ENCODE measurements at places on chromosomes 12 and 14. TPM values are rescaled to one million over a fixed set of nuclear protein-coding genes. Genes with fewer than 3 reads are reported as not detected.

DNA sequence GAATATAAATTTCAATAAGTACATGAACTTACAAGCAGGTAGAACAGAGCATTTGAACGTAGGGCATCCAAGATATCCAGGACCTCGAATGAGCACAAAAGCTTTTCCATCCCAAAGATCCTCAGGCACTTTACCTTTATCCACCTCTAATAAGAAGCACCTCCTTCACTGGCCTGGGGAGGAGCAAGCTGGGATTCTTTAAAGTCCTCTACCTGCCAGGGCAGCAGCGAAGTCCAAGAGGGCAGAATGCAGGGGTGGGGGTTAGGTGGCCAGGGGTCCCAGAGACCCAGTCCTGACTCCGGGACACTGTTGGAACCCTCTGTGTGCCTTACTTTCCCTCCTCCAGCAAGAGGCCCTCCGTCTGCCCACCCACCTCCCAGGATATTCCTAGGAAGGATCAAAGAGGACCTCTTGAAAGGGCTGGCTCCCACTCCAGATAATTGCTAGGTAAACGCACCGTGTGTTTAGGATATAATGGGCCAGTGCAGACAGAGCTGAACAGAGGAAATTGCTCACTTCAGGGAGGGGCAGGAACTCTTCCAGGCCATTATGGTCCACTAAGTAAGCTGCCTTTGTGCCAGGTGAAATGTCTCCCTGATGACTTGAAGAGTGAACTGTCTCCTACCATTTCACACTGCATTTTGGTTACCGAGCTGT, 68.1 kb downstream of the TTC9 start:
- H3K27ac ChIP-seq: no peak overlapping the region
- no peaks in the 10 kb centered on the region for H3K36me3 ChIP-seq
- H3K4me3 ChIP-seq: no peak overlapping the region
- DNase-seq: no peak

GRCh38 chr12:84842406-84843013, 70.1 kb downstream of the SLC6A15 start:
- no peak overlapping the region for H3K27ac ChIP-seq
- no peaks in the 10 kb centered on the region for H3K4me1 ChIP-seq
- H3K27me3 ChIP-seq: peaks cover 5% of the 10 kb centered on the region
- DNase-seq: no peak
- H3K4me3 ChIP-seq: no peak overlapping the region
- no peaks in the 10 kb centered on the region for H3K36me3 ChIP-seq

DNA sequence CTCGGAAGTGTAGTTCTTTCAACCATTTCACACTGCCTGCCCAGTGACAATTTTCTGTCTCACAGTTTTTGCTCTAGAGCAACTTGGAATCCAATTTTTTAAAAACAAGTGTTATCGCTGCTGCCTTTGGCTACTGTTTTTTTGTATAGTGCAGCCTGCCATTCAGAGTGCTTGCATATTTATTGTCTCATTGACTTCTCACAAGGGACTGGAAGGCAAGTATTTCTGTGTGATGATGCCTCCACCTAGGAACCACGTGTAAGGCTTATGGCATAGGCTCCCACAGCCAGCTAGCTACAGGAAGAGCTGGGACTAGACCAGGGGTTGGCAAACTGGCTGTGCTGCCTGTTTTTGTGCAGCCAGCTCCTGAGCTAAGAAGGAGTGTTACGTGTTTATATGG, 903 bp downstream of the PARPBP start:
- DNase-seq: no peak
- H3K36me3 ChIP-seq: peaks cover 2% of the 10 kb centered on the region
- peak overlapping the region; percentile 91 for H3K4me3 ChIP-seq
- H3K27me3 ChIP-seq: no peaks in the 10 kb centered on the region
- H3K27ac ChIP-seq: no peak overlapping the region

DNA sequence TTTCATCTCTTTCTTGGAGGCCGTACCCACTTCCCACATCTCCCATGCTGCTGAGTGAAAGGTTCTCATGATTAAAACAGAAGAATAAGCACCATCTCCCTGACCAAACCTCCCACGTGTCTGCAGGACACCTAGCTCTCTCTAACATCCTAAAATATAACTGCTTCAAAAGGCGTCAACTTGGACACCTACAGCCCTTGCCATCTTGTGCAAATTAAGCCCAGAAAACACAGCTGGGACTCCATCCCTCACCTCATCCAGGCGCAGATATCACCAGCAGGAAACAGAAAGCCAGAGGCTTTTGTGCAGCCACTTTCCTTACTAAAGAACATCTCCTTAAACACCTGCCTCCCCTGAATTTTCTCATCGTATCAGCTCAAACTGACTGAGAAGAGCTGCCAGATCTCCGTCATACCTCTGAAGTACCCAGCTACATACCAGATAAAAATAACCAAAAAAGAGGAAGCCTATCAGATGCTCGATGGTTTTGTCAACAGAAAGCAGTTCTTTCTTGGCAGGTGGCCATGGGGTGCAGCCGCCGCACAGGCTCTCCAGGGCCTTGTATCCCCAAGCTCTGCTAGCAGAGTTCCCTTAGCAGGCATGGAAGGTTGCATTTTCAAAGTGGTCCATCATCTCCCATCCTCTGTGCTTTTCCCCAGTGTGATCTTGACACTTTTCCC, 28.8 kb downstream of the MAP3K9 start:
- H3K4me3 ChIP-seq: no peak overlapping the region
- H3K36me3 ChIP-seq: no peaks in the 10 kb centered on the region
- DNase-seq: no peak

- H3K27ac ChIP-seq: no peak overlapping the region
- H3K4me3 ChIP-seq: no peak overlapping the region
- no peaks in the 10 kb centered on the region for H3K27me3 ChIP-seq
- peaks cover 1% of the 10 kb centered on the region for H3K36me3 ChIP-seq
- DNase-seq: no peak
Measured at GRCh38 chr12:20426191-20426590, 57.9 kb downstream of the PDE3A start.

DNA sequence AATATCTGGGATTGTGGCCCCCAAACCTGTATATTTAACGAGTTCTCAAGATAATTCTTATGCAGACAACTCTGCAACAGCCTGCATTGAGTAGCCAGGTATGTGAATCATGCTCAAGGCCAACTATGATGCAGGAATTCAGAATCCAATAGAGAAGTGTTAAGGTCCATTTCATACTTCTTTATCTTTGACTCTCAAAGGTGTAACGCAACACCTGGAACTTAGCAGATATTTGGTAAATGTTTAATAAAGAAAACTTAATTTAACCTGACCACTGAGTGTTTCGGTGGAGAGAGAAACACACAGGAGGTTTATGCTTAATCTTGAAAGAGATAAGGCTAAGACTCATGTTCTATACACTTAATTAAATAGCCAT, 156.5 kb upstream of the PLEKHG7 start:
- peaks cover 2% of the 10 kb centered on the region for H3K36me3 ChIP-seq
- H3K4me1 ChIP-seq: no peaks in the 10 kb centered on the region
- DNase-seq: no peak
- no peak overlapping the region for H3K27ac ChIP-seq

DNA sequence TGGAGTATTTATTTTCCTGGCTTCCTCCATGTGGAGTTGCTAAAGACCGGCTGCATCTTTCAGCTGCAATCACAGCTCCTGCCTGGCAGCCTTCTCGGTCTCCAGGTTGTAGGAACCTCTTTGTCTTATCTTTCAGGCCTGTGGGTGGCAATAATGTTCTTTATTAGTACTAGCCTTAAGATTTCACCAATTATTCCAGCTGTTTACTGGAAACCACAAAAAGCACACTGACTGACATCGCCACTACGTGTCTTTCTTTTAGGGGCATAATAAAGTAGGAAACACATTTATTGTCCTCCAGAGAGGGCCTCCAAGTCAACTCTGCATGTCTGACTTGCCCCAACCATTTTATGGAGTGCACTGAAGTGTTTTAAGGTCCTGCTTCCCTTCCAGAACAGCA, 1116.5 kb upstream of the TMEM132C start:
- no peak overlapping the region for H3K27ac ChIP-seq
- no peaks in the 10 kb centered on the region for H3K4me1 ChIP-seq
- no peak for DNase-seq

- H3K4me3 ChIP-seq: no peak overlapping the region
- no peaks in the 10 kb centered on the region for H3K4me1 ChIP-seq
- no peak overlapping the region for H3K27ac ChIP-seq
- DNase-seq: no peak
- peaks cover 23% of the 10 kb centered on the region for H3K27me3 ChIP-seq
Measured at GRCh38 chr12:108282676-108283075, 56.4 kb downstream of the CMKLR1 start.

GRCh38 chr12:43407816-43408645, 144.0 kb downstream of the ADAMTS20 start:
- no peak for DNase-seq
- peak overlapping the region; percentile 88 for H3K27ac ChIP-seq
- peaks cover 32% of the 10 kb centered on the region for H3K4me1 ChIP-seq
- H3K36me3 ChIP-seq: no peaks in the 10 kb centered on the region

DNA sequence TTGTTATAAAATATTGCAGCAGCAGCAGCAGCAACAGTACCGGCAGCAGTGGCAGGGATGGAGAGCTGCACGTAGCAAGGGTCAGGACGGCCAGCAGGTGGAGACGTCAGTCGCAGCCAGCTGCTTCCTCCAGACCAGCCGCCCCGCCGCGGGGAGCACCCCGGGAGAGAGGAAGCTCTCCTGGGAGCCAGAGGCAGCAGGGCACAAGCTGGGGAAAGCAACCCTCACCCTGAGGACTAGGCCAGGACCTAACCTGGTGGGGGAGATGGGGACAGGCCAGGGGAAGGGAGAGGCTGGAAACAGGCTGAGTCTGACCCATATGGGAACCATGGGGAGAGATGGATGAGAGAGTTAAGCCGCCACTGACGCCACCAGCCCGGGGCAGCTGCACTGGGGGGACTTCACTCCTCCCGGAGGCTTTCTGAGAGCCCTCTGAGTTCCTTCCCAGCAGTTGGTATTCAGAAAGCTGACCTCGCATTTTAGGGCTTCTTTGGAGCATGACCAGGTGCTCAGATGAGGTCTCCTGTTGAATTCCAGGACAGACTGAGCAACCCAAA, 56.3 kb downstream of the SPTB start:
- no peaks in the 10 kb centered on the region for H3K36me3 ChIP-seq
- peak overlapping the region; percentile 33 for H3K4me3 ChIP-seq
- no peak for DNase-seq
- peaks cover 23% of the 10 kb centered on the region for H3K4me1 ChIP-seq
- H3K27ac ChIP-seq: no peak overlapping the region

DNA sequence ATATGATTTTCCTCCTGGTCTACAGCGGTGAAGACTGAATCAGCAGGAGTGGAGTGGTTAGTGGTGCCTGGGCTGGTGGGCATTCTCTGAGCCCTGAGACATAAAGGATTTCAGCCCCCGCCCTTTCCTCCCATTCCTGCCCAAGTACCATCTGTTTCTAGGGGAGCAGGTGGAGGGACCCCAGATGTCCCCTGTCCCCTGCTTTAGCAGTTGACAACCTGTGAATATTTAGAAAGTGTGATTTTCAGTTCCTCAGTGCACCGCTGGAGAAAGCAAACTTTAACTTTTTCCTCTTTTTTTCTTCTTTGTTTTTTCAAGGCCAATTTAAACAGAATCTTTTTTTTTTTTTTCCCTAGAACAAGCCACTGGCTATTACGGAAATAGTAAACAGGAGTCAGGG, 163.8 kb upstream of the MYL2 start:
- H3K36me3 ChIP-seq: no peaks in the 10 kb centered on the region
- no peak overlapping the region for H3K4me3 ChIP-seq
- H3K27ac ChIP-seq: no peak overlapping the region
- peaks cover 66% of the 10 kb centered on the region for H3K27me3 ChIP-seq

DNA sequence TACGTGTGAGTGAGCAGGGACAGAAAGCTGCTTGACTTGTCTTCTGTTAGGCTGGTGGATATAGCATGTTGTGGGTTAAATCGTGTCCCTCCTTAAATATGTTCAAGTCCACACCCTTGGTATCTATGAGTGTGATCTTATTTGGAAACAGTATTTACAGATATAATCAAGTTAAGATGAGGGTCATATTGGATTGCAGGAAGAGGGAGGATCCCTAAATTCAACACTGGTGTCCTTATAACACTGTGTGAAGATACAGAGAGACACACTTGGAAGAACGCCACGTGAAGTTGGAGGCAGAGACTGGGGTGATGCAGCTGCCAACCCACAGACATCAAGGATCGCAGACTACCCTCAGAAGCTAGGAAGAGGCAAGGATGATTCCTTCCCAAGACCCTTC, 275.2 kb upstream of the SSTR1 start:
- no peaks in the 10 kb centered on the region for H3K4me1 ChIP-seq
- no peak for DNase-seq
- H3K27me3 ChIP-seq: no peaks in the 10 kb centered on the region
- H3K4me3 ChIP-seq: no peak overlapping the region
- H3K27ac ChIP-seq: no peak overlapping the region

GRCh38 chr12:13576935-13577500, 380.5 kb downstream of the EMP1 start:
- no peak for DNase-seq
- no peaks in the 10 kb centered on the region for H3K27me3 ChIP-seq
- H3K4me1 ChIP-seq: no peaks in the 10 kb centered on the region
- H3K36me3 ChIP-seq: no peaks in the 10 kb centered on the region
- no peak overlapping the region for H3K27ac ChIP-seq
- no peak overlapping the region for H3K4me3 ChIP-seq

GRCh38 chr12:51907083-51907855, at the start of gene ACVRL1:
Gene ACVRL1, plus strand, starts transcription at chr12:51907504. Its CDS starts 4,971 bp downstream, at chr12:51912475.
- peaks cover 1% of the 10 kb centered on the region for H3K27me3 ChIP-seq

ATN1 gene
- 103 TPM for total RNA-seq

SERPINA5 gene
- 0.50 TPM for total RNA-seq

TDRD9 gene
- not detected for total RNA-seq

COL2A1 gene
- total RNA-seq: 47.7 TPM

LBHD2 gene
- not detected for total RNA-seq

KERA gene
- not detected for total RNA-seq

PDE6H gene
- total RNA-seq: not detected

All from chondrocyte (in vitro differentiated cells).